ENCODE measurements at places on chromosomes 16 and 17. TPM values are rescaled to one million over a fixed set of nuclear protein-coding genes. Genes with fewer than 3 reads are reported as not detected.

DNA sequence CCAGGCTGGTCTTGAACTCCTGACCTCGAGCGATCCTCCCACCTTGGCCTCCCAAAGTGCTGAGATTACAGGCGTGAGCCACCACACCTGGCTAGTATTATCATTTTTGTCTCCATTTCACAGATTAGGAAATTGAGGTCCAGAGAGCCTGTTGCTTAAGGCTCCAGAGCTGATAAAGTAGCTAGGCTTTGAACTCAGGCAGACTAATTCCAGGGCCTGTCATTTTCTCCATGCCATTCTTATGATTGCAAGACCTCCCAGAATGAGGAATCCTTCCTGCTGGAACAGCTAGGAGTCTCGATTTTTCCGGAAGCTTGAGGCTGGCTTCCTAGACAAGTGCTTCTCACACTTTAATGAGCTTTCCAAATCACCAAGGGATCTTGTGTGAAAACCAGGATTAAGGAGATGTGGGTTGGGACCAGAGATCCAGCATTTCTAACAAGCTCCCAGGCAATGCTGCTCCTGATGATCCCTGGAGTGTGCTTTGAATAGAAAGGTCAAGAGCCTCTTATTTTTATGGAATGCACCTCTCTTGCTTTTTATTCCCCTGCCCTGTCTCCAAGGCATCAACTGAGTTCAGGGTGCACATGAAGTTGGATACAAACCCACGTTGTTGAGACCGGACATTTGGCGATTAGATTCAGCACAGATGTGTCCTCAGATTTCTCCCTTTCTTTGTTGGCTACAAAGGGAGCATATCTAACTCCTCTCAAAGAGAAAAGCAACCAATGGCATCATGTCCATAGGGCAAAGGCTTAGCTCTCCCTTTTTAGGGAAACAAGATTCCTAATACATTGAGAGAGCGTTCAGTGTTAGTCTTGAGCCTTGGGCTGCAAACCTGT is 40.3 kb upstream of the FAM20A start:
- peaks cover 19% of the 10 kb centered on the region for H3K27me3 ChIP-seq
- no peak overlapping the region for H3K27ac ChIP-seq
- no peaks in the 10 kb centered on the region for H3K4me1 ChIP-seq
- H3K36me3 ChIP-seq, result no peaks in the 10 kb centered on the region

GRCh38 chr16:51231702-51232101 is 80.6 kb upstream of the SALL1 start:
- H3K27me3 ChIP-seq, result no peaks in the 10 kb centered on the region
- H3K4me3 ChIP-seq, result no peak overlapping the region
- H3K27ac ChIP-seq, result no peak overlapping the region
- DNase-seq, result no peak
- H3K4me1 ChIP-seq, result no peaks in the 10 kb centered on the region

GRCh38 chr17:67372751-67373150 is 4.3 kb upstream of the PITPNC1 start:
- DNase-seq, result no peak
- no peaks in the 10 kb centered on the region for H3K27me3 ChIP-seq
- H3K4me3 ChIP-seq, result no peak overlapping the region
- H3K27ac ChIP-seq, result no peak overlapping the region

GRCh38 chr16:67661101-67661761 is 471 bp downstream of the PARD6A start:
- DNase-seq, result peak; percentile 51
- H3K27me3 ChIP-seq, result no peaks in the 10 kb centered on the region
- peak overlapping the region; percentile 86 for H3K4me3 ChIP-seq
- H3K36me3 ChIP-seq, result peaks cover 10% of the 10 kb centered on the region

DNA sequence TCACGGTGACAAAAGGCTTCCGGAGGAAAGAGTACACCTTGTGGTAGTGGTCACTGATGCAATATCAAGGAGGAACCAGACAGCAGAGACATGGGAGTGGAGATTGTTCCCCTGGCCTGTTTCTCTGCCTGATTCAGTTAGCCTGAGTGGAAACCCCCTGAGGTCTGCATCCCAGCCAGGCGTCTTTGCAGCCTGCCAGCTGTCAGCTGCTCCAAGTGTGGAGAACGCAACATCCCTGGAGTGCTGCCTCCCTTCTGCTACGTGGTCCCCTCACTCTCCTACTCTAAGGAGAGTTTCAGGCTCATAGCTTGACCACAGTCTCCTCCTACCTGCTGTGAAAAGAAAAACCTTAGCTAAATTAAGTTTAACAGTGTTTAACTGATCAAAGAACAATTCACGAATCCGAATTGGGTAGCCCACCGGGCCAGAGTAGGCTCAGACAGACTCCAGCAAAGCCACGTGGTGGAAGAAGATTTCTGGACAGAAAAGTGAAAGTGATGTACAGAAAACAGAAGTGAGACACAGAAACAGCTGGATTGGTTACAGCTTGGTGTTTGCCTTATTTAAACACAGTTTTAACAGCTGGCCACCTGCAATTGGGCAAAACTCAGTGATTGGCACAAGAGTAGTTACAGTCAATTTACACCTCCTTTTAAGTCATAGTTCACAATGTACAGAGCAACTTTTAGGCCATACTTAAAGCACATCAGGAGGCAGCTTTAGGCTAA is 188.6 kb downstream of the DNAH9 start:
- H3K4me3 ChIP-seq, result no peak overlapping the region
- no peaks in the 10 kb centered on the region for H3K4me1 ChIP-seq
- no peak for DNase-seq
- no peak overlapping the region for H3K27ac ChIP-seq

Gene UNC45B
- 0.07 TPM for total RNA-seq
